Activated gamma-delta T cell treated with anti-CD3 and anti-CD28 coated beads, Interleukin-2, amount 50 U/mL, for 16 hours (primary cell): ENCODE measurements at places on chromosomes 5 and 9.

DNA sequence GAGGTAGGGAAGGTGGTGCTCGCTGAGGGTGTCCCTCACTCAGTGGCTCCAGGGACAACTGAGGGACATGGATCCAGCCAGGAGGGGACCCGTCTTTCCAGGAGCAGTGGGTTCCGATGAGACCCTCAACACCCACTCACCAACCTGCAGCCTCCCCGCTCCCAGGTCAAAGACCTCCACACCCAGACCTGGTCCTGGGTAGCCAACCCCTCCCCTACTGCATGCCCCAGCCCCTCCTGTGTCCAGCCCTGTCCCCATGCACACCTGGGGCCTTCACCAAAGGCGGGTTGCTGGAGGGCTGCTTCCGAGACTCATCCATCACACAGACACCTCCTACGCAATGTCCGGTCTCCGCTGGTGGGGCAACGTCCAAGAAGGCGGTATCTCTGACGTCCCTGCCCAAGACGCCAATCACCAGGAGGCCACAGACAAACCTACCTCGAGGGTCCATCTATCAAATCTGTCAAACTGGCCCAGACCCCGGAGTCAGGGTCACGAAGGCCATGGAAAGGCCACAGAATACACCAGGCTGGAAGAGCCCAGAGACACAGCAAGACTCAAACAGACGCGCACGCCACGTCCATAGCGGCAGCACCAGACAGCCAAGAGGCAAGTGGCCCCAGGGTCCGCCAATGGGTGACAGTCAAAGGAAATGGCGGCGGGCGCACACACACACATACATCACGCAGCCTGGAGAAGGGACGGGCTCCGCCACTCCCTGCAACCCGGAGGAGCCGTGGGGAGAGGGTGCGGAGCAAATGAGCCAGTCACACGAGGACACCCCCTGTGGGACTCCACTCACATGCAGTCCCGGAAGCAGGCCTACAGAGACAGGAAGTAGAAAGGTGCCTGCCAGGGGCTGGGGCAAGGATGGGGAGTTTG, 10.8 kb downstream of the NACC2 start:
- DNase-seq, result no peak

GRCh38 chr9:30280229-30280900, 2104.1 kb upstream of the ACO1 start:
- DNase-seq, result no peak

- DNase-seq, result no peak
These were observed 137.6 kb upstream of the LPCAT1 start for GRCh38 chr5:1661311-1661710.

GRCh38 chr9:72292256-72292682, 72.7 kb downstream of the ZFAND5 start:
- DNase-seq, result no peak

DNA sequence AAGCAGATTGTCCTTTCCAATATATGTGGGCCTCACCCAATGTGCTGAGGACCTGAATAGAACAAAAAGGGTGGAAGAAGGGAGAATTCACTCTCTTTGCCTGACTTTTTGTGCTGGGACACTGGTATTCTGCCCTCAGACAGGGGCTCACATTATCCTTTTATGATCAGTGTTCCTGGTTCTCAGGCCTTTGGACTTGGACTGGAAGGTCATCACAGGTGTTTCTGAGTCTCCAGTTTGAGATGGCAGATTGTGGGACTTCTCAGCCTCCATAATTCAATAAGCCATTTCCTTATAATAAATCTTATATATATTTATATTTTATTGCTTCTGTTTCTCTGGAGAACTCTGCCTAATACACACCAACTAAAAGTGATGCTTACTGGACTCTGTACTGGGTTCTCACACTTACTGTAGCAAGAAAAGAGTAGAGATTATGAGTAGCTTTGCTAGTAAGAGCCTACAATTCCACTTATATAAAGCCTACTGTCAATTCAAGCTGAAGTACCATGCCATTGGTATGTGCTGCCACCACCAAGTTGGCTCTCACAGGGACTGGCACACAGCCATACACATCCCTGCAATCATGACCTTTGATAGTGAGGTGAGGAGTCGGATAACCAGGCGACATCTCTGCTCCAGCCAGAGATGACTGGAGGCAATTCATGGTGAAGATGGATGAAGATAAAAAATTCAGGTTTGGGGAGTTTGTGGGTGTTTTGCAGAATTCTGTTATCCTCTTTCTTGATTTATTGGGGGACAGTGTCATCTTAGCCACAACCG, 130.7 kb upstream of the NR3C1 start:
- no peak for DNase-seq

- no peak for DNase-seq
These were observed 103.1 kb upstream of the SMC2 start for GRCh38 chr9:103991001-103991400.

DNA sequence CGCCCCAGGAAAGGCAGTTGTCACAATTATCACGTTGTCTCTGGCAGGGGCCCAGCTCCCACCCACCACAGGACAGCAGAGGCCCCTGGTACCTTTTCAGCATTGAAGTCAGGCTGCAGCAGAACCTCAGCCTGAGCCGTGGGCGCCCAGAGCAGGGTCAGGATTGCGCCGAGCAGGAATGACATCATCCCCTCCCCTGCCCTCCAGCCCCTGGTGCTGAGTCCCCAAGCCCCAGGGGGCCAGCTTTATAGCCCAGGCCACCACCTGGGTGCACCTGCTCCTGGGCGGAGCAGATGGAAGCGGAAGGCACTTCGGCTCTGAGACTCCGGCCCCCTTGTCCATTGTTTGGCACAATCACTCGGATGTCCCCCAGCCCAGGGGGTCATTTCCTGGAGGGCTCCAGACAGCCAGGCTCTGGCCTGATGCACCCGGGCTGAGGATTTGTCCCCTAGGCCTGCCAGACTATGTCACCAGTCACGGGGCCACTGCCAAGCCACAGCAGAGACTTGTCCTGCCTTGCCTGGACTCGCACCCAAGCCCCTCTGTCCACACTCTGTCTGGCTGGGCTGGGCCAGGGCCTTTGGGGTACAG, at the start of gene LCN15:
LCN15 (minus strand) TSS at position 218 of the 591 bp plus-strand sequence; CDS start at position 188, 30 bp downstream.
- DNase-seq, result no peak

GRCh38 chr5:178298283-178298807, 65.7 kb upstream of the PHYKPL start:
- no peak for DNase-seq

DNA sequence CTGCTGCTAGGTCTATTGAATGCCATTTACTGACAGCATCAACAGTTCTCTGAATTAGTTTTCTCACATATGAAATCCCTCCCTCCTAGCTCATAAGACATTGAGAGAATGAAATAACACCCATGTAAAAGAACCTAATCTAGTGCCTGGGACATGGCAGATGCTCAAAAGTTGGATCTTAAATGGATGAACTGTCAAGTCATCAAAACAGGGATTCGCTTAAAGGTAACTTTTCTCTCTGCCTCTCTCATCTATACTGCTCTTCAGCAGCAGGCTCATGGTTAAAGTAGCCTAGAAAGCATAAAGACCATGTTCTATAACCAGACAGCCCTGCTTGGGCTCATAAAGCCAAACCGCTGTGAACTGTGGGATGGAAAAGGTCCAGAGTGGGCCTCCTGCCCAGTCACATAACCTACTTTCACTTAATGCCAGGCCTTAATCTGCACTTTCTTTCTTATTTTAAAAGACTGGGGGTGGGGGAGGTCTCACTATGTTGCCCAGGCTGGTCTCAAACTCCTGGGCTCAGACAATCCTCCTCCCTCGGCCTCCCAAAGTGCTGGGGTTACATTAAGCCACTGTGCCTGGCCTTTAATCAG, 3.7 kb downstream of the TMEM245 start:
- no peak for DNase-seq

DNA sequence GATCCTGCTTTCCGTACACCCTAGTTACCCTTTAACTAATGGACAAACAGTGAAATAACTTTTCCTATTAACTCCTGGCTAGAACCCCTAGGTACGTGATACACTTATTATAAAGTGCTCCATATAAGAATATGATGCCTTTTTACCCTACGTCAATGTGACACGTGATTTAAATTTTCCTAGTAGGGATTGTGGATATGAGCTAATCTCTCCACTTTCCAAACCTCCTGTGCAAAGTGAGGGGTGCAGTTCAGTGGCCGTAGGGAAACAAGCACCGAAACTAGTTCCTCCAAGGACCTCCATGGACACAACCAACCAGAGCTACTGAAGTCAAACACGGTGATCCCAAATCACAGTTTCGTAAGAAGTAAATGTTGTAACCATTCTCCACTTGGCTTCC, 19.3 kb downstream of the NFIB start:
- DNase-seq, result no peak

DNA sequence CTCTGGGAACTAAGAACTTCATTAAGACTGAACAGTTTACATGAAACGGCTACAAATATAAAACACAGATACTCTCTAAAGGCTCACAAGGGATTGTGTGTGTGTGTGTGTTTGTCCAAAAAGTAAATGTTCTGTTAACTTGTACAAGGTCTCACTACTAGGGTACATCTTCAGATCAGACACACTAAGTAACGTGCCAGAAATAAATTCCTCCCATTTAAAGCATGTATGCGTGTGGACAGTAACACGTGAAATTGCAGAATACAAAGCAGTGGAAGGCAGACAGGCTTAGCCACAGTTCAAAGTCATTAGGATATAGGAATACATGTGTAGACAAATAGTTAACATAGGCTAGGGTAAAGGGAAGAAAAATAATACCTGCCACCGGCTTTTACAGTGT, 1.8 kb downstream of the BNC2 start:
- DNase-seq, result no peak
